ENCODE measurements at places on chromosomes 16 and 17.

GRCh38 chr17:44137891-44138709, 3.6 kb upstream of the HROB start:
- DNase-seq, result no peak

GRCh38 chr17:13086142-13086769, 68.4 kb upstream of the ELAC2 start:
- DNase-seq, result no peak

- DNase-seq, result no peak
These were observed 39.2 kb downstream of the ADCY7 start for GRCh38 chr16:50305441-50306061.

DNA sequence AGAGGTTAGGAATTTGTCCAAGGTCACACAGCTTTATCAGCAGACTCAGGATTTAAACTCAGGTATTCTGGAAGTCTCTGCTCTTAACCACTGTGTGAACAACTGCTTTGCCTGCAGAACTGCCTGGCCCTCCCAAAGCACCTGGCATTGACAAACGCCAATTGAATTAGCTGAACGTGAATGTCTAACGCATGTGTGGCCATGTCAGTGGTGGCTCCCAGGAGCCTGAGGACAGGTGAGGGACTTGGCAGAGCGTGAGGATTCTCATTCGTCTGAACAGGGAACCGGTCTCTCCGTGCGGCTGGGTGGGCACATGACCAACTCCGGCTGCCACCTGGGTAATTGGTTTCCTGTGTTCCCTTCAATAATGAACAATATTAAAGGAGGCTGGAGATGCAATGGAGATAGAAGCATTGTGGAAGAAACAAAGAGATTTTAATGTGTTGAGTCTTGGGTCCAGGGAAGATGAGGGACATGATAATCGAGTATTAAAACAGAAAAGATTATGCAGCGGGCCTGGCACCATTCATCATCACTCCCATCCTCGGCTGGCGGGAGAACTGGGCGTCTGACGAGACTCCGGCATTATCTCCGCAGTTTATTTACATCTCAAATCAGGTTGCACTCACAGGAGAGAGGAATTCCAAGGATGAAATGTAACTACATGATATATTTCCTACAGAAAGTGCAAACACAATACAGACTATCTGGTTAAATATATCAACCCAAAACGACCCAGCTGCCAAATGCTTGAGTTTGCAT, 113.5 kb downstream of the NPIPB5 start:
- DNase-seq, result no peak

- DNase-seq, result no peak
These were observed 19.8 kb upstream of the MAPK3 start for GRCh38 chr16:30142672-30143346.

All from iPS DF 6.9 (cell line).